ENCODE measurements at places on chromosomes 7 and 10. TPM values are rescaled to one million over a fixed set of nuclear protein-coding genes. Genes with fewer than 3 reads are reported as not detected.

DNA sequence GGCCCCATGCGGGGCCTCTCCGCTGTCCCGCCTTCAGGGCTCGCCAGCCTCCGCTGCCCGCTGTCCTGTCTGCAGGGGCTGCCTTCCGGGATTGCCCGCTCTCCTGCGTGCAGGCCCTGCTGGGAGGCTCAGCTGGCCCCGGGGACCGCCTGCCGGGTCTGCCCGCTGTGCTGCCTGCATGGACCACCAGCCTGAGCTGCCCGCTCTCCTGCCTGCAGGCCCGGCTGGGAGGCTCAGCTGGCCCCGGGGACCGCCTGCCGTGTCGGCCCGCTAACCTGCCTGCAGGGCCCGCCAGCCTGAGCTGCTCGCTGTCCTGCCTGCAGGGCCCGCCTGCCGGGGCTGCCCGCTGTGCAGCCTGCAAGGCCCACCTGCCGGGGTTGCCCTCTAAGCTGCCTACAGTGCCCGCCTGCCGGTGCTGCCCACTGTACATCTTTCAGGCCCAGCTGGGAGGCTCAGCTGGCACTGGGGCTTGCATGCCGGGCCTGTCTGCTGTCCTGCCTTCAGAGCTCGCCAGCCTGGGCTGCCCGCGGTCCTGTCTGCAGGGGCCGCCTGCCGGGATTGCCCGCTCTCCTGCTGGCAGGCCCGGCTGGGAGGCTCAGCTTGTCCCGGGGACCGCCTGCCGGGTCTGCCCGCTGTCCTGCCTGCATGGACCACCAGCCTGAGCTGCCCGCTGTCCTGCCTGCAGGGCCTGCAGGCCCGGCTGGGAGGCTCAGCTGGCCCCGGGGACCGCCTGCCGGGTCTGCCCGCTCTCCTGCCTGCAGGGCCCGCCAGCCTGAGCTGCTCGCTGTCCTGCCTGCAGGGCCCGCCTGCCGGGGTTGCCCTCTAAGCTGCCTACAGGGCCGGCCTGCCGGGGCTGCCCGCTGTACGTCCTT, 165.1 kb downstream of the GLRX3 start:
- no peak overlapping the region for H3K27ac ChIP-seq
- H3K4me3 ChIP-seq: no peak overlapping the region
- no peaks in the 10 kb centered on the region for H3K27me3 ChIP-seq
- H3K36me3 ChIP-seq: no peaks in the 10 kb centered on the region
- no peak for DNase-seq

- H3K4me1 ChIP-seq: no peaks in the 10 kb centered on the region
- no peaks in the 10 kb centered on the region for H3K36me3 ChIP-seq
- no peaks in the 10 kb centered on the region for H3K27me3 ChIP-seq
- no peak for DNase-seq
Observed at GRCh38 chr10:13660551-13660920, 73.8 kb downstream of the PRPF18 start.

DNA sequence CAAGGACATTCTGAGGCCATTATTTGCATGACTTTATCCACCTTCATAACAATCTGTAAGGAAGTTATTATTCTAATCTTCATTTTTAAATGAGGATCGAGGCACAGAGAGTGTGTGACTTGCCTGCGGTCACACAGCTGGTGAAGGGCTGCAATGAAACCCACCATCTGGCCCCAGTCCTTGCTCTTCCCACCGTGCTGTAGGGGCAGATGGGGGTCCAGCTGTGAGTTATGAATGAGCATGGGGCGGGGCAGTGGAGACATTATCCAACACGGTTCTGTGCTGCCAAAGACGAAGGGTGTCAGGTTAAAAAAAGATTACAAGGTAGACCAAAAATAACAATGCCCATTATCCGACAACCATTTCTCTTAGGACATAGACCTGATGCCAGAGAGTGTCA, 417.5 kb upstream of the MGMT start:
- no peaks in the 10 kb centered on the region for H3K36me3 ChIP-seq
- no peak for DNase-seq
- no peaks in the 10 kb centered on the region for H3K27me3 ChIP-seq
- no peak overlapping the region for H3K27ac ChIP-seq

DNA sequence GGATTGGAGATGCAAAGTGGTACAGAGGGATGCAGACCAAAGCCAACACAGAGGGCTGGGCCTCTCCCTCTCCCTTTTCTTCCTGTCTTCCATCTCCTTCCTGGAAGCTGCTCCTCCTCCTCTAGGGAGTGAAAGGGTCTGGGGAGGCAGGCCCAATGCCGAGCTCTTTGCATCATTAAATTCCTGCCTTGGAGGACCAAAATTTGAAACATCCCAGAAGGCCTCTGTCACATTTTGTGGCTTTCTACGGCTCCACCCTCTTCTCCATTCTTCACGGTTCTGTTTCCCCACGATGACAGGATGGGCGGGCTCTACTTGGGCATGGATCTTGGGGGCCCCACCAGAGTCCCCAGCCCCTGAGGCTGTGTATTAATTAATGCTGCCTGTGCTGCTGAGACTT, 76.4 kb downstream of the NEURL1 start:
- no peak overlapping the region for H3K27ac ChIP-seq
- H3K4me1 ChIP-seq: no peaks in the 10 kb centered on the region
- no peaks in the 10 kb centered on the region for H3K27me3 ChIP-seq
- no peak overlapping the region for H3K4me3 ChIP-seq
- H3K36me3 ChIP-seq: no peaks in the 10 kb centered on the region

The PDK4 gene
- total RNA-seq: 2.1 TPM

The OPN1SW gene
- not detected for total RNA-seq

The SYT15 gene
- total RNA-seq: 1.6 TPM

- no peak overlapping the region for H3K4me3 ChIP-seq
- peaks cover 5% of the 10 kb centered on the region for H3K4me1 ChIP-seq
- peaks cover 4% of the 10 kb centered on the region for H3K27me3 ChIP-seq
- H3K36me3 ChIP-seq: no peaks in the 10 kb centered on the region
Observed at GRCh38 chr7:28405662-28406061, 6.7 kb upstream of the CREB5 start.

The VGF gene
- total RNA-seq: 43.2 TPM
